ENCODE measurements at places on chromosomes 6 and 20.

- DNase-seq = no peak
Observed at GRCh38 chr20:48632825-48633619, 194.8 kb downstream of the PREX1 start.

GRCh38 chr6:40569162-40569910 lies 17.8 kb downstream of the LRFN2 start:
- no peak for DNase-seq

GRCh38 chr20:20009784-20010253 lies 7.3 kb upstream of the NAA20 start:
- DNase-seq = no peak

DNA sequence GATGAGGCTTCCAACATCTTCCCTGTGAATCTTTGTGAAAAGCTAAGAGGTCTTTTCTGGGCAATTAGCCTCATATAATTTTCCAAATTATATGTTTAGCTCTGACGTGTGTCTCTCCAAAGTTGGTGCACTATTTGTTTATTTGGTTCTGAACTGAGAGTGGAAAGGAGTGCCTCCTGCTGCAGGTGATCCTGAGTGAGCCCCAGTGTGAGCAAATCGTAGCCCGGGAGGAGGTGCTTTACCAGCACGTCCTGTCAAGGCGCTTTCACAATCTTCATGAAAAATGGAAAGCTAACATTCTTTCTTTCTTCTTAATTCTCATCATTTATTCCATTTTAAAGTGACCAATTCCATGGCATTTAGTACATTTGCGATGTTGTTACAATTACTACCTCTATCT lies 231.9 kb downstream of the BMP2 start:
- no peak for DNase-seq

DNA sequence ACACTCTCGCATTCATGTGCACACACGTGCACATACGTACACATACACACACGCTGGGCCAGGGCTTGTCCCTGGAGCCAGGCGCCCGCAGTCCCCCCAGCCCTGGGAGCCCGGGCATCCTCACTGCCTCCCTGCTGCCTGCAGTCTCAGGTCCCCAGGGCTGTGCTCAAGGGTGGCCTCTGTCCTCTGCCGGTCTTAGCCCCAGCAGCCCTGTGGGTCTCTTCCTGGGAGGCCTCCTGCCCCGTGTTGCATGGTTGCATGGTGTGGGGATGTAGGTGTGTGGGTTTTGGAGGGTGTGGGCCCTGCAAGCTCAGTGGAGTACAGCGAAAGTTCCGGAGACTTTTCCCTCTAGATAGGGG lies 101.5 kb downstream of the TMEM242 start:
- DNase-seq = no peak

GRCh38 chr6:80519811-80520594 lies 413.5 kb downstream of the BCKDHB start:
- peak; percentile 21 for DNase-seq

- DNase-seq = peak; percentile 26
Observed at GRCh38 chr6:22899426-22899825, 330.1 kb downstream of the HDGFL1 start.

DNA sequence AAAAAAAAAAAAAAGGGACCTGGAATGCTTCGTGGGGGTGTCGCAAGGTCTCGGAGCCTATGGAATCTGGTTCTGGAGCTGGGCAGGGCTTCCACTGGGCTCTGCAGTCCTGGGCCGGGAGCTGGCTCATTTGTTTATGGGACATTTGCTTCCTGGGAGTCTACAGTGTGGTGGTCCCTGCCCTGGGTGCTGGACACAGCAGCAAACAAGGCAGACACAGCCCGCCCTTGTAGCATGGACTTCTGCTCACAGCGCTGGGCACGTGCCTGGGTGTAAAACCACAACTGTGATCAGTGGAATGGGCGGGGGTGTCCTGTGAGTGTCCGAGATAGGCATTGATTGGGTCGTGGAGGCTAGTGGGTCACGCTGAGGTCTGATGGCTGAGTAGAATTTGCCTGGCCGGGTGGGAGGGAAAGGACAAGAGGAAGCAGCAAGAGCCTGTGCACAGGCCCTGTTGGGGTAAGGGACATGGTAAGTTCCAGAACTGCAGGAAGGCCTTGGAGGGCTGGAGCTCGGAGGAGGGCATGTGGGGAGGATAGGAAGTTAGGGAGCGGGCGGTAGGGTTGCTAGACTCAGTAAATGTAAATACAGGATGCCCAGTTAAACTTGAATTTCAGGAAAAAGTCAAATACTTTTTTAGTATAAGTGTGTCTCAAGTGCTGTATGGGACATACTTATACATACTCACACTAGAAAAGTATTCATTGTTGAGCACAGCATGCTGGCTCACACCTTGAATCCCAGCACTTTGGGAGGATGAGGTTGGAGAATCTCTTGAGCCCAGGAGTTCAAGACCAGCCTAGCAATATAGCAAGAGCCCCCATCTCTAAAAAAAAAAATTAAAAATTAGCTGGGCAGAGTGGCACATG lies 61.3 kb upstream of the PMEPA1 start:
- no peak for DNase-seq

DNA sequence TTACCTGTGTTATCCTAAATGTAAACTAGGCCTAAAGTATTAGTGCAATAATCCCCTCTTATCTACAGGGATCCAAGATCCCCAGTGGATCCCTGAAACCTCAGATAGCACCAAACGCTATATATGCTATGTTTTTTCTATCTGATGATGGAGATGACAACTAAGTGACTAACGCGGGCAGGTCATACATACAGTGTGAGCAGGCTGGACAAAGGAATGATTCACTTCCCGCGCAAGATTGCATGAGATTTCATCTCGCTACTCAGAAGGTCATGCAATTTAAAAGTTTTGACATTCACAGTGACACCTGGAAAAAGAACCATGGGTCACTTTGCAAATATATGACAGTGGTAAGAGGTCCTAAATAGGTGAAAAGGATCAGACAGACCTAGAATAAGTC lies 875.9 kb downstream of the HACE1 start:
- DNase-seq = no peak

- peak; percentile 11 for DNase-seq
Observed at GRCh38 chr20:58514321-58515232, 622 bp downstream of the APCDD1L start.

- DNase-seq = no peak
Observed at GRCh38 chr6:33216117-33216649, 7.9 kb downstream of the RING1 start.

DNA sequence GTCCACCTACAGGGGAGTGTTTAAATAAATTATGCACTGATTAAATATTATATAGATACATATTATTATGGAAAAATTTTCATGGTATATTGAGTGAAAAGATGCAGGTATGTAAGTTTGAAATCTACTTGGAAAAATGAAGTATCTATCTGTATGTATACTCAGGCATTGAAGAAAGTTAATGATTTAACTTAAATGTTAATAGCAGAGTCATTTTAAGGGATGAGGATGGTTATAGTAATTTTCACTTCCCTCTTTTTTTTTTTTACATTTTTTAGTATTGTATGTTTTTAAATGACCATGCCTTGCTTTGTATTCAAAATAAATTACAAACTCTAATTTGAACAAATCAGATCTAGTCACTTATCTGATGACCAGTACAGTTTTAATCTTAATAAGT lies 43.2 kb upstream of the NOTCH4 start:
- DNase-seq = no peak

- peak; percentile 96 for DNase-seq
Observed at GRCh38 chr20:51456511-51457509, 85.7 kb downstream of the NFATC2 start.

GRCh38 chr6:1817033-1817761 lies 207.5 kb downstream of the FOXC1 start:
- peak; percentile 54 for DNase-seq

GRCh38 chr6:125107896-125108295 lies 45.7 kb upstream of the TPD52L1 start:
- DNase-seq = no peak

DNA sequence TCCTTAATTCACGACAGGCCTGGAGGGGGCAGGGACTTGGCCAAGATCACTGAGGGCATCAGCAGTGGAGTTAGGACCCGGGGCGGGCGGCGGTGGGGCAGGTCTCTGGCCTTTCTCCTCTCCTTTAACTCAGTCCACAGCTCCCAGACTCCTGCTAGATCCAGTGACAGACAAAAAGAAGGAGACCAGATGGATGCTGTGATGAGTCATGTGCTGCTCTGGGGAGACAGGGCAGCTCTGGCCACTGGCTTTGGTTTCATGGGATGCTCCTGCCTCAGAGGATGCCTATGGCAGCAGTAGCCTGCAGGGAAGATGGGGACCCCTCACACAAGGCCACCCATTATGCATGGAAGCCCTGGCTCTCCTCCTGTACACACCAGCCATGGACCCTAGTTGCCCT lies 20.5 kb downstream of the EPB41L1 start:
- DNase-seq = no peak

DNA sequence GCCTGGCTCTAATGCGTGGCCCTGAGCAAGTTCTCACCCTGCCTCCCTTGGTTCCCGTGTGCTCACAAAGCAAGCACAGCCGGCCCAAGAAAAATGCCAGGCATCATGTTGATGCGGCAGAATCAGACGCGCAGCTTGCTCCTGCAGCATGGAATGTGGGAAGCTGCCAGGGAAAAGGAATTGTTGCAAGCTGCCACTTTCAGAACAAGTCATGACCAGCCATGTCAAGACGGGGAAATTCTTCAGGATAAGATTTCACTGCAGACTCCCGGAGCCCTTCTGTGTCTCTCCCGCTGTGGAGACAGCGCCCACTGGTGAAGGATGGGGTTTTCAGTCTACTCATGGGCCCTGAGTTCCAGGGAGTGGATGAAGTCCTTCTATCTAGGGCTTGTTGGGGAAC lies 4.6 kb downstream of the DACT2 start:
- DNase-seq = no peak

DNA sequence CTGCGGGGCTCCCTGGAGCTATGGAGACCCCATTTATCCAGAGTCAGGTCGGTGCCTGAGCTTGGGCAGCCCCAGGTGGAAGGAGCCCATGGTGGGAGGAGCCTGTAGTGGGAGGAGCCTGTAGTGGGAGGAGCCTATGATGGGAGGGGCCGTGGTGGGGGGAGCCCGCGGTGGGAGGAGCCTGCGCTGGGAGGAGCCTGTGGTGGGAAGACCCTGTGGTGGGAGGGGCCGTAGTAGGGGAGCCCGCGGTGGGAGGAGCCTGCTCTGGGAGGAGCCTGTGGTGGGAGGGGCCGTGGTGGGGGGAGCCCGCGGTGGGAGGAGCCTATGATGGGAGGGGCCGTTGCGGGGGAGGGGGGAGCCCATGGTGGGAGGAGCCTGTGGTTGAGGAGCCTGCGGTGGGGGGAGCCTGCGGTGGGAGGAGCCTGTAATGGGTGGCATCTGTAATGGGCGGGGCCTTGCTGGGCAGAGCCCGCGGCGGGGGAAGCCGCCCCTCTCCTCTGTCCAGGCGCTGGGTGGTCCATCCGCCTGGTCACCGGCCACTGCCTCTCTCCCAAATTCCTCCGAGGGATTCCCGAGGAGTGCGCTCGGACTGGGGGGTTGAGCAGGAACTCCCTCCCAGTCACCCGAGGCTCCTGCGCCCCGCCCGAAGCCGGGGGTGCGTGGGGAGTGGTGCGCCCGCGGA lies 567 bp upstream of the FNDC11 start:
- DNase-seq = peak; percentile 64

DNA sequence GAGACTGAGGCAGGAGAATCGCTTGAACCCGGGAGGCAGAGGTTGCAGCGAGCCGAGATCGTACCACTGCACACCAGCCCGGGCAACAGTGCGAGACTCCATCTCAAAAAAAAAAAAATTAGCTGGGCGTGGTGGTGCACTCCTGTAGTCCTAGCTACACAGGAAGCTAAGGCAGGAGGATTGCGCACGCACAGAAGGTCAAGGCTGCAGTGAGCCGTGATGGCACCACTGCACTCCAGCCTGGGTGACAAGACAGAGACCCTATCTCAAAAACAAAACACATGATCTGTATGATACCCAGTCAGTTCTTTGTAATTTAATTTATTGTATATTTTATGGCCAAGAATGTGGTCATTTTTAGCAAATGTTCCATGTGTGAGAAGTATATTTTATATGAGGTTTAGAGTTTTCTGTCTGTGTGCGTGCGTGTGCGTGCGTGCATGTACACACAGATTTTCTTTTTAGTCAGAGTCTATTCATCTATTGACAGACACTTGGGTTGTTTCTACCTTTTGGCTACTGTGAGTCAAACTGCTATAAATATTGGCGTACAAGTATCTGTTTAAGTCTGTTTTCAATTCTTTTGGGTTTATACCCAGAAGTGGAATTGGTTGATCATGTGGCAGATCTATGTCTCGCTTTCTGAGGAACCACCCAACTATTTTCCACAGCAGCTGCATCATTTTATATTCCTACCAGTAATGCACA lies 22.2 kb upstream of the MYL9 start:
- no peak for DNase-seq

DNA sequence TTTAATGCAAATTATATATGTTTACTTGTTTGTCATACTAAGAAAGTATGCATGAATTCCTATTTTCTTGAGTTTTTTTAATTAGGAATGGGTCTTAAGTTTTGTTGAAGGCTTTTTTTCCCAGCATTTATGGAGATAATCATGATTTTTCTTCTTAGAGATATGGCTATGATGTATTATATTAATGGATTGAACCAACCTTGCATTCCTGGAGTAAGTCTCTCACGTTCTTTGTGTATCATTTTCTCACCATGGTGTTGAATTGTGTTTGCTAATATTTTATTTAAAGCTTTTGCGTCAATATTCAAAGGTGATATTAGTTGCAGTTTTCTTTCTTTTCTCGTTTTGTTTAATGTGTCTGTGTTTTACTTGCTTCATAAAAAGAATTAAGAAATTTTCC lies 48.4 kb upstream of the SLC35D3 start:
- no peak for DNase-seq

DNA sequence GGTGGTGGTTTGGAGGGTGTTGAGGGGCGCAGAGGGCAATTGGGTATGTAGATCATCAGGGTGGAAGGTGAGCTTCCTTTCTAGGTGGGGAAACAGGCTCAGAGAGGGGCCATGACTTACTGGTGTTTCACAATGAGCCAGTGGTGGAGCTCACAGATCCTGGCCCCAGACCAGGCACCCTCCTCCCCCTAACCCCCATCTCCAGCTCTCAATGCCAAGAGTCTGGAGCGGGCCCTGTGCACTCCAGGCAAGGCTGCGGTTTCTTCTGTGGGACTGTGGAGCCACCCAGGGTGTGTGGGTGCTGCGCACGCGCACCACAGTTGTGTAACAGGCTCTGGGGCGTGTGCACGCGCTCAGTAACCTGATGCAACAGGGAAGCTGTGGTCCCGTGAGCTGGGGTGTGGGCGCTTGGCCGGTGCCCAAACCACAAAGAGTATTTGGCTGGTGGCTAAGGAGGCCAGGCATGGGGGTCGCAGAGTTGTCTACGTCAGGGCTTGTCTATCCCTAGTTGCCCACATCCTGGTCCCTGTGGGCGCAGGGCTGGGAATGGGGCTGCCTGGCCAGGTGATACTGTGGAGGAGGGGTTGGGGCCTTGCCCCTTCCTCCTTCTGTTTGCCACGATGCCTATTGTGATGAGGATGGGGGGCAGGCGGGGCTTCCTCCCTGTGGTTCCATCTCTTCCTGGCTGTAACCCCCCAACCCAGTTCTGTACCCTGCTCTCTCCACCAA lies 37.5 kb upstream of the MRPS18A start:
- peak; percentile 92 for DNase-seq

GRCh38 chr6:87870556-87870955 lies 168.5 kb upstream of the AKIRIN2 start:
- no peak for DNase-seq
